ENCODE measurements at places on chromosomes 16 and 17.

DNA sequence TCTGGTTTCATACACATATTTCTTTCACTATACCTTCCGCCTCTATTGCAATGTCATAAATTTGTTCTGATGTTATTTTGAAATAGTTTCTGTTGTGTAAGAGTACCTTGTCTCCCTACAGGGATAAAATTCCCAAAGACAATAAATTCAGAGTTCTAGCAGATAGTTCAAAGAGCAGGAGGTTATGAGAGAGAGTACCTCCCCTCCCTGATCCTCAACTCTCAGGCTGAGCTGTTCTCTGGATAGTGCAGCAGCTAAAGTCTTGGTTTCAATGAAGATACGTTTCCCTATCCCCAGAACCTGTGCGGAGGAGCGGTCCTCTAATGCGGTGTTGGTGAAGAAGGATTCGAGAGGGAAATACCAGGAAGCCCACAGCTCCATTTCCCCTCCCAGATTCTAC is 190.2 kb upstream of the CPHXL start:
- DNase-seq, result no peak

DNA sequence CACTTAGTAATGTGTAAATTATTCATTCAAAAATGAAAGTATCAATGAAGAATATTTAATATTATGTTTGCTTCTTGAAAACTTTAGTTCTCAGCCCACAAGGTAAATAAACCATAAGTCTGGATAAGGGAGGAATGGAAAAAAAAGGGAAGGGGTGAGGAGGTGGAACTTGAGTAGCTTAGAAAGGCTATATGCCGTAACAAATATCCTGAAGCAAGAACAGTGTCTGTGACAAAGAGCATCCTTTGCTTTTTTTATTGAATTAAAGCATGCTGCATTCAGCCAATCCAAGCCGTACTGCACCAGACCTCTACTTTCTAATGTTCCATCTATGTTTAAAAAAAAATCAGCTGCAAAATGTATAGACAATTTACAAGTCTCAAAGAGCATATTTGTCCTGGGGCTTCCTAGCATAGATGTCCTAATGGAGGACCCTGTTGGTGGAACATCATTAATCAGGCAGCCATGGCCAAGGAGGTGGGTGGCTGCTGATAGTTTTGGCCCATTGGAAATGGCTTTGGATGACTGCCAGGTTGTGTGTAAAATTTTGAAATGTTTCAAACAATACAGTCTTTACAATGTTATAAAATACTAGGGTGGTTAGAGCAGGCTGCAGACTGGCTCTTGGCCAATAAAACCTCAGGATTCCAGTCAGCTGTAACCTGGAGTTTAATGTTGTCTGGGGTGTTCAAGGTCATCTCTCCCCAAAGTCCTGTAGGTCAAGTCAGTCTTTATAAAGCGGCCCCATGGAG is 895.8 kb upstream of the SOX9 start:
- DNase-seq, result no peak

GRCh38 chr17:7588553-7589203 is 1.2 kb downstream of the SOX15 start:
- DNase-seq, result no peak

DNA sequence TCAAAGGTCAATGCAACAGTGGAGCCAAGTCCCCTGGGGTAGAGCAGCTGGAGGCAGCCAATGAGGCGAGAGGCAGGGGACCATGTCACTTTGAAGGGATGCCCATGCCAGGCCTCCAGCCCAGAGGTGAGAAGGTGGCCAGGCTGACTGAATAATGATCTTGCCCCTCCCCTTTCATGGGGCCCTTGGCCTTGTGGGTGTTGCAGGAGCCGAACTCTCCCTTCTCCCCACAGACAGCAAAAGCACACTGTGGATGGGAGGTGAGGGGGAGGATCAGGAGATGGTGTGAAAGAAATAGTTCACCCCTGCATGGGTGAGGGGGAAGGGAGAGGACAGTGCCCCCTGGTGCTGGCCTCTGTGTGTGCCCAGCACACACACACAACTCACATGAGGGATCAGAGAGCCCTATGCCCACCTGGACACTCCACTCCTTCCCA is 15.8 kb upstream of the TBX21 start:
- DNase-seq, result peak; percentile 53

DNA sequence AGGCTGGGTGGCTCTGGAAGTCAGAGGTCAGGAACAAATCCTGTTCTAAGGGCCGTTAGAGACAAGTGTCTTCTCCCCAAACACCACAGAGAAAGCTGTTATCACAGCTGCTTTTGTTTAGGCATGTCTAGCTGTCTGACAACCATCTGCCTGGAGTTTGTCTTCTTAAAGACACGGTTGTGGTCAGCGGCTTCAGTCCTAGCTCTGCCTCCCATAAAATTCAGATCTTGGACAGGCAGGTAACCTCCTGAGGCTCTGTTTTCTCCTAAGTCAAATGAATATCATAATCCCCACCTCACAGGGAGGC is 2.3 kb upstream of the ITGA3 start:
- DNase-seq, result no peak

- no peak for DNase-seq
Observed at GRCh38 chr16:69410219-69410990, 14.0 kb upstream of the CYB5B start.

- no peak for DNase-seq
Observed at GRCh38 chr17:79233916-79234551, 159.4 kb downstream of the ENGASE start.

- DNase-seq, result peak; percentile 99
Observed at GRCh38 chr17:2392252-2393173, 8.3 kb downstream of the MNT start.

GRCh38 chr16:87297918-87298631 is 19.1 kb downstream of the C16orf95 start:
- peak; percentile 45 for DNase-seq

DNA sequence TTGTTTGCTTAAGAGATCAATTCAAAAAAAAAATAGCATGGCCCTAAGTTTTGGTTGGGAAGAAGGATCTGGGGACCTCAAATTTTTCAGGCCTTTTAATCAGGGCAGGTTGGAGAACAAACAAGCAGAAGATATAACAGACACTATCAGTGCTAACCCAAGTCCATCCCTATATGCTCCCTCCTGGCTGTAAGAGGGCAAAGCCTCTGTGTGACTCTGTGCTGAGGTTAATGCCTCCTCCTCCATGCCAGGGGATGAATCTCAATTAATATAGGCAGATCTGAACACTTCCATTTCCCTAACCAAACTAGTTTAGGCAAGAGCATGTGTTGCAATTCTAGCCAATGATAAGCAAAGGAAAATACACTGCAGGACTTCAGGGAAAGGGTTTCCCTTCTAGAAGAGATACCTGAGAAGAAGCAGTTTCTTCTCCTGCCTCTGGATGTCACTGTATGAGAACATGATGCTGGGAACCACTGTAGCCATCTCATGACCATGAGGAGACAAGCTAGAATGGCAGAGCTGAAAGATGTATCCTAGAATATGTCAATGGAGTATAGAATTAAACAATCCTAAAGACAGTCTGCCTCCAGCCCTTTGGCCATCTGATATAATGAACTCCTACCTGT is 76.0 kb downstream of the CHD9NB start:
- no peak for DNase-seq

DNA sequence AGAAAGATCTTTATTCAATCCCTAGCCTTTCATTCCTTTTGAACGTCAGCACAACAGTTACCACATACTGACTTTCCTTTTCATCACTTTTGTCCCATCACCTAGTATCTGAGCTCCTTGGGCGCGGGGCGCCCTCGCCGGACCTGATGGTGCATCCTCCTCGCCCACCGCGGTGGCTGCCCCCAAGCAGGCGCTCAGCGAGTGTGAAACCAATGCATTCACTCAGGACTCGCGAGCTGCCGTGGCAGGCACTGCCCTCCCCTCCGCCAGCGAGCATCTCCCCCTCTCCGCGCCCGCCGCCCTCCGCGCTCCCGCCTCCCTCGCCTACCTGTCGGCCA is 756 bp downstream of the KLHL11 start:
- DNase-seq, result no peak

DNA sequence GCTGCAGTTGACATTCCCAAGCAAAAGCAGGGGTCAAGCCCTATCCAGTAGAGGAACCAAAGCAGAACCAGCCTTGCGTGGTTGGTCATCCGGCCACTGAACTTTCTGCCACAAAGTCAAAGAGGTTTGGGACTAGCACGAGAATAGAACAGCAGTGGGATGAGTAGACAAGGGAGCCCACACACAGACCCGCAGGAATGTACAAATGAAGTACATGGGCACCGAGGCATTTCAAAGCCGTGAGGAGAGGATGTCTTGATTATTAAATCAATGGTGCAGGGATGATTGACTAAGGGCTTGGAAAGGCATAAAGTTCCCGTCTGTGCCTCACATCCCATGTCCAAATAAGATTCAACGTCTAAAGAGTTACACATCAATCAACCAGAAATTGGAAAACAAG is 81.8 kb upstream of the TBC1D3K start:
- no peak for DNase-seq
